ENCODE measurements at places on chromosomes 7 and 10. TPM values are rescaled to one million over a fixed set of nuclear protein-coding genes. Genes with fewer than 3 reads are reported as not detected.

Gene KEL
- total RNA-seq = 0.17 TPM

Gene AASS
- total RNA-seq = 25.1 TPM

Gene PLEKHS1
- 0.75 TPM for total RNA-seq

GRCh38 chr7:27156508-27156898, at the start of gene HOXA7:
HOXA7 (minus strand) TSS chr7:27156675; CDS start chr7:27156545, 130 bp downstream.
- no peak for DNase-seq

DNA sequence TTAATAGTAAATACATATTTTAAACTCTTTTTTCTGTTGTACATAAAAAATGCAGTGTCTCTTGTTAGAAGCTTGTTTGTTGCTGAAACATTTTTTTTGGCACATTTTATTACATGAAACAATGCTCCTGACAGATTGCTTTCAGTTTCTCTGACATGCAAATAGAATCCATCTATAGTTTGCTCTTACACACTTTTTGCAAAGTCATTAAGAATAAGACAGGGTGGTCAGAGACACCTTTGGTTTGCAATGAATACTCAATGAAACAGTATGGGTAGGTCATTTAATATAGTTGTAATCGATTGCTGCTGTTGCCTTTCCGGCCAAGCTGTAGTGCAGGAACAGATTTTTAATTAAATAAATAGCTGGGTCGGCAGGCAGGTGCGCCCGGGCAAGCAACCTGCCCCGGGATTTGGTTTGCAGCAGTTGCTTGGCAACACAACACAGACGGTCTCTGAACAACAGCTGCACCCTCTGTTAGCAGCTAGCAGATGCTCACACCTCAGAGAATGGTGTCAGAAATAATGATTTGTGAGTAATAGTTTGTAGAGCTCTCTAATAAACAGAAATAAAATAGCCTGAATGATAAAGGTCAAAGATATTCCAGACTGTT, 115.7 kb upstream of the CACNA2D1 start:
- no peak for DNase-seq

DNA sequence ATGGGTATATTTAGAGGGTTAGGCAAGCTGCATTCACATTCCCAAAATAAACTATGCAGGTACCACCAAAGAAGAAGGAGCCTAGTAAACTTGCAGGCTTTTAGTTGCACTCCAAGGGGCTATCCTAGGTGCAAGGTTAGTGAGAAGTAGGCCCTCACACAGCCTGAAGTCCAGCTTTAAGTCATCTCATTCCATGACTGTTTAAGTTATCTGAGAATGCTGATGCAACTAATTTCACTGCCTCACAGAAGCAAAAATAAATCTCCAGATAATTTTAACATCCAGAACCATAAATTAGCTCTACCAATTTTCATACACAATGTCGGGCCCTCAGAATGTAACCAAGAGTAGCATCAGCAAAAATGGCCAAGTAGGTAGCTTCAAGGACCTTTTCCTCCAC, 34.3 kb upstream of the HHEX start:
- no peak for DNase-seq

Measured in mucosa of gallbladder (tissue), 1 donor.